ENCODE measurements at places on chromosomes 12 and 14. TPM values are rescaled to one million over a fixed set of nuclear protein-coding genes. Genes with fewer than 3 reads are reported as not detected.

The TMPRSS12 gene
- not detected for total RNA-seq

DNA sequence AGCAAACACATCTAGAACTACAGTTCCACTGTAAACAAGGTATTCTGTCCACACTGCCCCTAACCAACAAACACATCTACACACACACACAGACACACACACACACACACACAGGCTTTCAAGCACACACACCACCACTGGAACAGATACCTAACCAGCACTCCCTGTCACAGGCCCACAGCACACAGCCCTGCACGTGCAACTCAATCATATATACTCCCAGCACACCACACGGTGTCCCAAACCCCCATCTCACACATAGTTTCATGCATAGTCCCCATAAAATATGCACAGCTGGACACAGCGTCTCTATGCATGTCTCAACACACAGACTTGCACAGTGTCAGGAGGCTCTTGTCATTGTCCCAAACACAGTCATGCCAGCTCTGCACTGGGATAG, 27.6 kb downstream of the KRT8 start:
- DNase-seq, result no peak

GRCh38 chr14:89386212-89386886, 30.7 kb downstream of the FOXN3 start:
- no peak for DNase-seq

- DNase-seq, result no peak
Measured at GRCh38 chr14:93587330-93587729, 156.6 kb downstream of the UNC79 start.

- no peak for DNase-seq
Measured at GRCh38 chr14:45426685-45427282, 173.8 kb upstream of the MIS18BP1 start.

The LMO3 gene
- 57.0 TPM for total RNA-seq

DNA sequence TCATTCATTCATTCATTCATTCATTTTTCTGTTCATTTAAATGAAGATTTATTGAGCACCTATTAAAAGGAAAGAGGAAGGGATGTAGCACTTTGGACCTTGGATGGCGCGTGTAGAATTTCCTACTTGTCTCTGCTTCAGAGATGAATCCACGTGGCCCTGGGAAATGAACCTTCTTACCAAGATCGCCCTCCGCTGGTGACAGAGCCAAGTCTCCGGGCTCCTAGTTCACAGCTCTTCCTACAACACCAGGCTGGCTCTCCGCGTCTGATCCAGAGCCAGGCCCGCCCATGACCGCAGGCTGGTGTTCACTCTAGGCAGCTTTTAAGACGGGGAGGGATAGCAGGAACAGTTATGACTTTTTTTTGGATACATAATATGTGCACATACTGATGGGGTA, 70.9 kb upstream of the PIWIL1 start:
- DNase-seq, result no peak

Measured in urinary bladder (tissue), 4 donors.